Tracheal epithelial cell (primary cell): ENCODE measurements at places on chromosomes 6 and 20. TPM values are rescaled to one million over a fixed set of nuclear protein-coding genes. Genes with fewer than 3 reads are reported as not detected.

CCN5 gene
- total RNA-seq, result not detected in 2 replicates

MAP3K5 gene
- 7.5 and 14.9 TPM in 2 replicates for total RNA-seq

DUSP15 gene
- not detected in 2 replicates for total RNA-seq

MATN4 gene
- total RNA-seq, result 0.21 TPM in 1 of 2 replicates, not detected in the other

OTOR gene
- total RNA-seq, result not detected in 2 replicates

FOXS1 gene
- not detected in 2 replicates for total RNA-seq

DNAH8 gene
- not detected in 2 replicates for total RNA-seq

TINAG gene
- 2.9 TPM in 1 of 2 replicates, not detected in the other for total RNA-seq

PLN gene
- total RNA-seq, result not detected in 2 replicates

SOBP gene
- total RNA-seq, result 0.21 and 0.24 TPM in 2 replicates

HELZ2 gene
- total RNA-seq, result 20.7 and 80.2 TPM in 2 replicates

KCNK16 gene
- total RNA-seq, result not detected in 2 replicates

AKAP12 gene
- 1.3 and 78.8 TPM in 2 replicates for total RNA-seq

PPP1R14C gene
- total RNA-seq, result 89.9 and 169 TPM in 2 replicates

FOXC1 gene
- 5.3 and 6.2 TPM in 2 replicates for total RNA-seq

ADGRF4 gene
- total RNA-seq, result 16.0 and 27.0 TPM in 2 replicates

ACTL10 gene
- 1.5 and 2.7 TPM in 2 replicates for total RNA-seq

ELOVL4 gene
- total RNA-seq, result 8.7 and 10.4 TPM in 2 replicates

TAP2 gene
- total RNA-seq, result 19.4 and 32.8 TPM in 2 replicates

CCN6 gene
- total RNA-seq, result 0.72 TPM in 1 of 2 replicates, not detected in the other

CRISP3 gene
- not detected in 2 replicates for total RNA-seq

MCCD1 gene
- not detected in 2 replicates for total RNA-seq

SMOC2 gene
- 1.1 TPM in 1 of 2 replicates, not detected in the other for total RNA-seq

FERMT1 gene
- 69.5 and 82.7 TPM in 2 replicates for total RNA-seq

RAB44 gene
- under 0.01 TPM in 1 of 2 replicates, not detected in the other for total RNA-seq

HECA gene
- 23.1 and 30.9 TPM in 2 replicates for total RNA-seq

CPXM1 gene
- total RNA-seq, result not detected in 2 replicates

ANGPT4 gene
- total RNA-seq, result not detected in 2 replicates

SRMS gene
- 0.43 TPM in 1 of 2 replicates, not detected in the other for total RNA-seq

WFDC6 gene
- total RNA-seq, result not detected in 2 replicates

WASF1 gene
- total RNA-seq, result 6.3 and 8.7 TPM in 2 replicates

C4B gene
- total RNA-seq, result 1.2 and 2.3 TPM in 2 replicates
